ENCODE measurements at places on chromosomes 3 and 15.

DNA sequence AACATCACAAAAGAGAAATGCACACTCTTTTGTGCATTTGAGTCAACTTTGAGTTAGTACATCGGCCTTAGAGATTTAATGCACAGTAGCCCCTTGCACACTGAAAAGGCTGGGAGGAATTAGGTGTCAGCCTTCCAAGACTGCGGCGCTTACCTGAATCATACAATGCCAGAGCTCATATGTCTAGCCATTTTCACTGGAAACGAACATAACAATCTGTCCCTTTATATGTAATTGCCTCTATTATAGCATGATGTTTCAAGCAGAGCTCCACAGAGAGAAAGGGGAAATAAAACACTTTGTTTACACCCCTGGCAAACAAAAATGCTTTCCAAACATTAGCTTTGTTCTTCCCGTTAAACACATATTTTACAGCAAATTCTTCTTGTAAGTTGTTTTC lies 315.7 kb upstream of the SLCO3A1 start:
- no peaks in the 10 kb centered on the region for H3K27me3 ChIP-seq
- no peak for DNase-seq
- no peaks in the 10 kb centered on the region for H3K4me1 ChIP-seq
- no peak overlapping the region for H3K27ac ChIP-seq
- H3K36me3 ChIP-seq: no peaks in the 10 kb centered on the region
- no peak overlapping the region for H3K4me3 ChIP-seq

DNA sequence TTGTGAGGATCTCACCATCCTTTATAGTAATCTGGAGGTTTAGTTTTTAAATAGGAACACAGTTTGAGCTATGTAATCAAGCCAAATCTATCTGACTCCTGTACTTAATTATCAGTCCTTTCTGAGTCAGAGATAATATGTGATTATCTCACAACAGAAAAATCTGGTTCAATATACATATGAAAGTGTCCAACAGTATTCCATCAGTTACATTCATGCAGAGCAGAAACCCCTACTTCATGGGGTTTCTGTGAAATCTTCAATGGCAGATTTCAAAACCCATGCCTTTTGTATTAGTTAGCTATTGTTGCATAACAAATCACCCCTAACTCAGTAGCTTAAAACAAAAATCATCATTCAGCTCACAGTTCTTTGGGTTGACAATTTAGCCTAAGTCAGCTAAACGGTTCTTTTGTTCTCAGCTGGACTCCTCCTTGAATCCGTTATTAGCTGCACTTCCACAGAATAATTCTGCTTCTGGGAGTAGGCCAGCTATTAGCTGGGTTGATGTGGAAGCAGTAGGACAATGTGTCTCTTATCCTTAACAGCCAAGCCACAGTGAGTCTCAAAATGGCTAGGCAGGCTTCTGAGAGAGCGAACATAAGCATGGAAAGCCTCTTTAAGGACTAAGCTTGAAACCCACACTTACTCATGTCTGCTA lies 42.9 kb upstream of the ARPP21 start:
- no peaks in the 10 kb centered on the region for H3K36me3 ChIP-seq
- H3K27me3 ChIP-seq: no peaks in the 10 kb centered on the region
- H3K4me3 ChIP-seq: no peak overlapping the region
- H3K4me1 ChIP-seq: no peaks in the 10 kb centered on the region
- no peak overlapping the region for H3K27ac ChIP-seq
- DNase-seq: no peak

DNA sequence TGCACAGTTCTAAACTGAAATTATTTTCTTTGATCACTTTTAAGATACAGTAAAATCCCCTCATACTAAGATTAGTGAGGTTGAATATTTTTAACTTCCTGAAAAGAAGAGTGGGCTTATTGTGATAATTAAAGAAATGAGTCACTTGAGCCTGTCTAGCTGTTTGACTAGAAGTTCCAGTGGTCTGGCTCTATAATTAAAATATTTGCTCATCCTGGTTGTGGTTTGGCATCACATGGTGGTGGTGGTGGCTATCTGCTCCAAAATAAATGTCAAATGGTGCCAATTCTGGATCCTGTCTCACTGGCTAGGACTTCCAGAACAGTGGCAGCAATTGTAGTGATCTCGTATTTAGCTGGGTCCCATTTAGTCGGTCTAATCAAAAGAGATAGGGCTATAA lies 8.6 kb upstream of the TEX9 start:
- no peak overlapping the region for H3K27ac ChIP-seq
- no peak for DNase-seq

DNA sequence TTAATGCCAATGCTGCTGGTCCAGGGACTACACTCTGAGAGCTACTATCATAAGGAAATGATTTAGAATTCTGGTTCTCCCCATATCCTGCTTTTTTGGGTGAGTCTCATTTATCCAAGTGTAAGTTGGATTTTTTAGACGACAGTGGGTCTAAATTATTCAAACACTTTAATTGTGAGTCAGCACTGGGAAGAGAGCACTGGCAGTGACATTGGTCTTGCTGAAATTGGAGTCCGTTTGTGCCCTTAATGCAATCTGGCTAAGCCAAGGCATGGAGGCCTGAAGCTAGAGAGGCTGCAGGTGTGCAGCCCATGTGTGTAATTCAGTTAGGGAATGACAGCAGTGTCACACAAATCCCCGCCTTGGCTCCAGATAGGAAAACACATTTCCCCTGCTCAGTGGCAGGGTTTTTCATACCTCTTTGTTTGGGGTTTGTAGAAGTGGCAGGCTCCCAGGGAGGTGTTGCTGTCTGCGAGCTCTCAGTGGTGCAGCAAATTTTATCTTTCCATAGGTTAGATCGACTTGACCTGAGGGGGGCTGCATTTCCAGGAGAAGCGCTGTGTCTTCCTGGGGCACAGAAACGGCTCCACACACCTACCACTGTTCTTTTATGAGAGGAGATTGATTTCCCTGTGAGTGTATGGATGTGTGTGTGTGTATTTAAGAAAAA lies 197.7 kb downstream of the CD47 start:
- peaks cover 20% of the 10 kb centered on the region for H3K27me3 ChIP-seq
- no peaks in the 10 kb centered on the region for H3K4me1 ChIP-seq
- no peak overlapping the region for H3K27ac ChIP-seq
- H3K4me3 ChIP-seq: no peak overlapping the region
- no peaks in the 10 kb centered on the region for H3K36me3 ChIP-seq

DNA sequence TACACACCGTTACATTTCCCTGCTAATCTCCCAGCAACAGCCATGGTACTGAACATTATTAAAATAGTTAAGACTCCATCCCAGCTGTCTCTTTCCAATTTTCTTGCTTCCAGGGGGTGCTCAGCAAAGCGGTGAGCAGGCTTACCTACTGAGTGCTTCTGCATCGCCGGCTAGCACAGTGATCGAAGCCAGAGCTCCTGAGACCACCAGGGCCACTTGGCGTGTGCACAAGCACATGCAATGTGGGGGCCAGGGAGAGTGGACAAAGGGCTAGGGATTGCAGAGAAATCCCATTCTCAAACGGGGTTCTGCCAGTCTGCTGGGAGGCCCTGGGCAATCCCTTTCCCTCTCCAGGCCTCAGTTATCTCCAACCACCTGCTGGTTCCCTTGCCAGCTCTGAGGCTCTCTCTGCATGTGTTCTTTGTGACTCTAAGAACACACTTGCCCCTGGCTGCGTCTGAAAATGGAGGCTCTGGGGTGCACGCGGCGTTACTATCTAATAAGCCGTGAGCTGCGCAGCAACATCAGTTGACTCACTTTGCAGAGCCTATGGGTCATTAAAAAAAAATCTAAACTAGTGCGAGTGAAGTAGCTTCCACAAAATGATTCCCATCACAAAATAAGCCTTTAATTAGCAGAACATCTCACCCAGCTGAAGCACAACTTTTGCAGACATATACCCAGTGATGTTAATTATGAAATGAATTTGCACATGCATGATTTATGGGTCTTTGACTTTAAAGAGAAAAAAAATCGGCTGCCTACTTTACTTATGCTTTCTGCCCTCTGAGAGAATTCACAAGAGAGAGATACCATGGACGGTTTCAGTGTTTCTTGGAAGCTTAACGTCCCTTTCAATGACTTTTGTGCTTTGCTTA lies 271.5 kb downstream of the TLE3 start:
- DNase-seq: no peak
- no peaks in the 10 kb centered on the region for H3K4me1 ChIP-seq
- H3K27me3 ChIP-seq: peaks cover 9% of the 10 kb centered on the region

DNA sequence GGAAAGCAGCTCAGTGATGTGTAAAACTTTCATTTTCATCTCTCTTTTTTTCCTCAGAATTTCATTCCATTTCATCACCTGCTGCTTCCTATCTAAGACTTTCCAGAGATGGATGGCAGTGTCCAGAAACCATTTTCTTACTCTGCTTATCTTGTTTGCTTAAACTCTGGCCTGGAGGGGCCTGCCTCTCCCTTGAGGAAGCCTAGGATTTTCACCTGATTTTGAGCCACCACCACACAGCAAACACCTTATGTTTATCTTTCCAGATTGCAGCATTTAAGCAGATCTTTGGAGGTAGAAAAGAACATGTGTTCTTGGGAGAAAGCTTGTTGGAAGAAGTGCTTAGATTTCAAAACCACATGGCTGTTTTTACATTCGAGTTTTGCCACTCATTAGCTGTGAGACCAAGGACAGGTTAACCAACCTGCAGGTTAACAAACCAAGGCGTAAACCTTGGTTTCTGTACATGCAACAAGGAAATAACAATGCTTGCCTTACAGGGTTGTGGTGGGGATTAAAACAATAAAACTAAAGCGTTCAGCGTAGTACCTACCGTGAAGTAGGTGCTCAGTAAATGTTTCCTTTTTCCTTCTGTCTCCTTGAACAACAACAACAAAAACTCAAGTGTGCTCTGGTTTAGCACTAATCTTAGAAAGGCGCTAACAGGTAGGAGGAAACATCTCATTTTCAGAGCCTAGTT lies 120.3 kb downstream of the CLSTN2 start:
- no peaks in the 10 kb centered on the region for H3K36me3 ChIP-seq
- H3K4me3 ChIP-seq: no peak overlapping the region
- H3K4me1 ChIP-seq: no peaks in the 10 kb centered on the region
- DNase-seq: no peak
- H3K27me3 ChIP-seq: no peaks in the 10 kb centered on the region
- no peak overlapping the region for H3K27ac ChIP-seq

DNA sequence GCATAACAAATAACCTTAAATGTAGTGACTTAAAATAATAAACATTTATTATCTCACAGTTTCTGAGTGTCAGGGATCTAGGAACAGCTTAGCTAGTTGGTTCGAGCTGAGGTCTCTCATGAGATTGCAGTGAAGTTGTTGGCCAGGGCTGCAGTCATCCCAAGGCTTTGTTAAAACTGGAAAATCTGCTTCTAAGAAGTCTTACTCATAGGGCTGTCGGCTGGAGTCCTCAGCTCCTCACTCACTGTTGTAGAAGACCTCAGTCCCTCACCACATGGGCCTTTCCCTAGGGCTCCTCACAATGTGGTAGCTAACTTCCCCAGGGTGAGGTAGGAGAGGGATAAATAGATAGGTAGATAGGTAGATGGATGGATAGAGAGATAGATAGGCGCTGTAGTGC lies 20.8 kb upstream of the SLC7A14 start:
- no peak overlapping the region for H3K4me3 ChIP-seq
- no peaks in the 10 kb centered on the region for H3K4me1 ChIP-seq
- no peaks in the 10 kb centered on the region for H3K36me3 ChIP-seq
- no peak overlapping the region for H3K27ac ChIP-seq
- no peak for DNase-seq
- no peaks in the 10 kb centered on the region for H3K27me3 ChIP-seq

GRCh38 chr3:160134454-160134853 lies 90.8 kb upstream of the C3orf80 start:
- H3K27me3 ChIP-seq: no peaks in the 10 kb centered on the region
- DNase-seq: no peak
- H3K27ac ChIP-seq: no peak overlapping the region

- no peak for DNase-seq
- no peak overlapping the region for H3K27ac ChIP-seq
- H3K4me3 ChIP-seq: no peak overlapping the region
- H3K36me3 ChIP-seq: no peaks in the 10 kb centered on the region
Observed at GRCh38 chr15:96849271-96849900, 518.9 kb downstream of the NR2F2 start.

- H3K27ac ChIP-seq: no peak overlapping the region
- peaks cover 3% of the 10 kb centered on the region for H3K27me3 ChIP-seq
- H3K4me3 ChIP-seq: no peak overlapping the region
Observed at GRCh38 chr15:23670970-23671369, 16.1 kb downstream of the NDN start.

- H3K27ac ChIP-seq: no peak overlapping the region
- peaks cover 57% of the 10 kb centered on the region for H3K4me1 ChIP-seq
- H3K27me3 ChIP-seq: no peaks in the 10 kb centered on the region
- no peak overlapping the region for H3K4me3 ChIP-seq
- DNase-seq: no peak
- peaks cover 22% of the 10 kb centered on the region for H3K36me3 ChIP-seq
Observed at GRCh38 chr3:15305359-15305844, 27.0 kb downstream of the SH3BP5 start.

- H3K27me3 ChIP-seq: no peaks in the 10 kb centered on the region
- no peak overlapping the region for H3K4me3 ChIP-seq
- DNase-seq: no peak
Observed at GRCh38 chr15:22933641-22934061, 46.5 kb downstream of the CYFIP1 start.

DNA sequence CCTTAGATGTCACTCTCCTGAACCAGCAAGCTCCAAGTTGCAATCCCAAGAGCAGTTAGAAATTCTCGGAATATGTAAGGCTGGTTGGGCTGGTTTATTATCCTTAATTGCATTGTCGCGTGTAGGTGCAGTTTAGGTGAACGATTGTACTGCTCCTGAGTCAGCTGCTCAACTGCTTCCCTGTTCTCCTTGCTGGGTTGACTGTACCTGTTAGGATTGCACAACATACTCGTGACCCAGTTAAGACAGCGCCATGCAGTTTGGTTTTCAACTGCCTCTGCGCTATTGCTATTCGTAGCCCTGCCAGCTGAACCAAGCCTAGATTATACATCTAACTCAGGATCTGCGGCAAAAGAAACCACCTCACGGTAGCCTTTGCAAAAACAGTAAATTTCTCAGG lies 41.0 kb downstream of the BCL2L10 start:
- peaks cover 9% of the 10 kb centered on the region for H3K4me1 ChIP-seq
- H3K27me3 ChIP-seq: no peaks in the 10 kb centered on the region
- H3K36me3 ChIP-seq: no peaks in the 10 kb centered on the region
- H3K4me3 ChIP-seq: no peak overlapping the region
- no peak overlapping the region for H3K27ac ChIP-seq

DNA sequence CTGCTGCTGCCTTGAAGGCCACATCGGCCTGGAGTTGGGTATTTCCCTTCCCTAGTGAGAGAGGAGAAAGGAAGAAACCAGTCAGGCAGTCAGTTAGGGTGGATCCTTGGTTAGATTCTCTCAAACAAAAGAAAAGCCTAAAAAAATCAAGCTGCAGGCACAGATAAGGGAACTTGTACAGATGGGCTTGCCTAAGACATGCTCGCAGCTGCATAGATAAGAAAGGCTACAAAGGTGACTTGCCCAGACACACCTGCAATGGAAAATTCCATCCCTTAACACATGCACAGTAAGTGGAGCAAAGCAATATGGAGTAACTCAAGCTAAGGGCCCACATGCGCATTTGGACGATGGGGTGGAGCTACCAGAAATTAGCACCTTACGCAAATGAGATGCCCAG lies 199.7 kb upstream of the ARPP21 start:
- no peak overlapping the region for H3K4me3 ChIP-seq
- no peaks in the 10 kb centered on the region for H3K27me3 ChIP-seq
- H3K27ac ChIP-seq: no peak overlapping the region
- H3K4me1 ChIP-seq: no peaks in the 10 kb centered on the region
- no peaks in the 10 kb centered on the region for H3K36me3 ChIP-seq

GRCh38 chr3:168612671-168613070 lies 516.9 kb upstream of the GOLIM4 start:
- DNase-seq: no peak
- H3K4me3 ChIP-seq: no peak overlapping the region
- no peak overlapping the region for H3K27ac ChIP-seq
- H3K4me1 ChIP-seq: no peaks in the 10 kb centered on the region
- H3K27me3 ChIP-seq: no peaks in the 10 kb centered on the region
- no peaks in the 10 kb centered on the region for H3K36me3 ChIP-seq
